Naive thymus-derived CD4-positive, alpha-beta T cell (primary cell): ENCODE measurements at places on chromosomes 12 and 14.

GRCh38 chr12:132066345-132066685, 77.8 kb downstream of the DDX51 start:
- H3K27me3 ChIP-seq = no peaks in the 10 kb centered on the region
- no peak overlapping the region for H3K27ac ChIP-seq
- H3K4me3 ChIP-seq = peak overlapping the region; percentile 5
- peak; percentile 23 for DNase-seq

DNA sequence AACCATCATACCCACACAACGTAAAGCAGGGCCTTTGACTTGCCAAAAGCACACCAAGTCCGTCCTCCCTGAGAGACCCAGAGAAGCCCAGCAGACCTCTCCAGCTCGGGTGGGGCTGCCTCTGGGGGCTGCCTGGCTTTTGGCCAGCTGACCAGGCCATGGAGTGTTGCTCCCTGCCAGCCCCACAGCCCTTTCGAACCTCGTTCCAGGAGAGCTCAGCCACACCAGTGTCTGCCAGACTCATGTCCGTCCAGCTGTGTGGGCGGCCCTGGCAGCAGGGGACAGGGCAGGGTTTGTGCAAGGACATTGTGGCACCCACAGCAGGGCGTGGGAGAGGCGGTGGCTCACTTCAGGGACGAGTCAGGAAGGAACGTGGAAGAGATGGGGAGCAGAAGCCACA, 22.6 kb upstream of the IRF2BPL start:
- no peak for DNase-seq
- H3K4me1 ChIP-seq = peaks cover 7% of the 10 kb centered on the region
- H3K4me3 ChIP-seq = no peak overlapping the region
- H3K27me3 ChIP-seq = no peaks in the 10 kb centered on the region

GRCh38 chr14:58637040-58637390, 747 bp upstream of the DACT1 start:
- no peaks in the 10 kb centered on the region for H3K36me3 ChIP-seq
- peak overlapping the region; percentile 80 for H3K4me3 ChIP-seq
- H3K4me1 ChIP-seq = no peaks in the 10 kb centered on the region
- H3K27ac ChIP-seq = peak overlapping the region; percentile 52
- H3K27me3 ChIP-seq = no peaks in the 10 kb centered on the region
- peak; percentile 33 for DNase-seq

GRCh38 chr12:47721431-47721973, 3.8 kb downstream of the ENDOU start:
- H3K27me3 ChIP-seq = no peaks in the 10 kb centered on the region
- H3K36me3 ChIP-seq = no peaks in the 10 kb centered on the region
- peaks cover 17% of the 10 kb centered on the region for H3K4me1 ChIP-seq
- H3K4me3 ChIP-seq = no peak overlapping the region

DNA sequence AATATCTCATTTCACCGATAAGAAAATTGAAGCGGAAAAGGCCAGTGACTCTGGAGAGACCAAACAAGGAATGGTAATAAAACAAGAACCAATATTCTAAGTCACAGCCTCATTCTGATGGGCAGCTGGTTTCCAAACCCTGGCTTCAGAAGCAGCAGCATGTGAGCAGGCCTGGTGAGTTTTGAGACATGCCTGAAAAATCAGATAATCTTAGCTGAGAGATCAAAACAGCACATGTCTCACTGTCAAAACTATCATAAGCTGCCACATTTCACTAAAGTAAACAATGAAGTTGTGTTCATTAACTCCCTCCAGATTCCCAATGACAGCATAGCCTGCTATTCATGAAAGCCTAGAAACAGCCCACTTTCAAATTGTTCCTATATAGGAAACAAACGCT, 36.5 kb downstream of the CIT start:
- no peaks in the 10 kb centered on the region for H3K27me3 ChIP-seq
- H3K36me3 ChIP-seq = no peaks in the 10 kb centered on the region
- no peak overlapping the region for H3K4me3 ChIP-seq
